ENCODE measurements at places on chromosomes 2 and 18. TPM values are rescaled to one million over a fixed set of nuclear protein-coding genes. Genes with fewer than 3 reads are reported as not detected.

Gene TMEM37
- total RNA-seq = 96.6 TPM

Gene CAMKMT
- total RNA-seq = 5.3 TPM

Gene FOXD4L1
- not detected for total RNA-seq

Gene SGO2
- 1.8 TPM for total RNA-seq

Gene BOLL
- total RNA-seq = not detected

Gene RAB27B
- total RNA-seq = 0.53 TPM

Gene DUSP19
- 1.0 TPM for total RNA-seq

Gene SIX3
- total RNA-seq = not detected

Gene ASAP2
- total RNA-seq = 2.9 TPM

Gene EPHA4
- total RNA-seq = 0.97 TPM

Gene SERPINB11
- not detected for total RNA-seq

Gene VIT
- not detected for total RNA-seq

Gene NABP1
- total RNA-seq = 27.7 TPM

Gene LYG1
- total RNA-seq = 0.64 TPM

Gene GPC1
- total RNA-seq = 42.3 TPM

Gene MC2R
- 0.04 TPM for total RNA-seq

Gene FEV
- not detected for total RNA-seq

Gene RAMP1
- 24.2 TPM for total RNA-seq

Gene VAMP5
- 35.6 TPM for total RNA-seq

Gene TMEM17
- total RNA-seq = 0.88 TPM

Gene WDCP
- 4.3 TPM for total RNA-seq

Gene KCNG2
- not detected for total RNA-seq

Gene CPO
- total RNA-seq = 0.44 TPM

Gene TDRD15
- total RNA-seq = 0.32 TPM

Gene PAX3
- total RNA-seq = not detected

Gene CSRNP3
- total RNA-seq = 0.37 TPM

Gene DCC
- total RNA-seq = not detected

Gene MYO1B
- total RNA-seq = 235 TPM

Gene CFAP65
- total RNA-seq = not detected

Gene NEURL3
- total RNA-seq = 2.2 TPM

Gene FOXI3
- total RNA-seq = not detected

Gene AMER3
- total RNA-seq = not detected
